ENCODE measurements at places on chromosomes 1 and 21.

DNA sequence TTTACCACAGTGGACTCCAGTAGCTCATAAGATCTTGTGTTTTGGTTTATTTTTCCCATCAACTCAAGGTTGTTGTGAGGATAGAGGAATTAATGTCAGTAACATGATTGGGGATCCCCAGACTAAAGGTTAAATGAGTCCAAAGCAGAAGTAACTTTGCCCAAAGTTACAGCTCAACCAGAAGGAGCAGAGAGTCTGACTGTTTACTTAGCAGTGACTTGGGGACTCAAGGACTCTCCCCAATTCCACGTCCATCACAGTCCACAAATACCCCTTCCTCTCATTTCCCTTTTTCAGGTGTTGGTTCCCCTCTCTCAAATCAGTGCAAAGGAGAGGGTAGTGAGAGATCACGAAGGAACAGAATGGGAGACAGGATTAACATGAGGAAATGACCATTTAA, 4.0 kb upstream of the ETV3 start:
- no peak overlapping the region for H3K4me3 ChIP-seq
- H3K4me1 ChIP-seq = peaks cover 19% of the 10 kb centered on the region
- DNase-seq = no peak
- no peaks in the 10 kb centered on the region for H3K36me3 ChIP-seq
- peaks cover 16% of the 10 kb centered on the region for H3K27me3 ChIP-seq

DNA sequence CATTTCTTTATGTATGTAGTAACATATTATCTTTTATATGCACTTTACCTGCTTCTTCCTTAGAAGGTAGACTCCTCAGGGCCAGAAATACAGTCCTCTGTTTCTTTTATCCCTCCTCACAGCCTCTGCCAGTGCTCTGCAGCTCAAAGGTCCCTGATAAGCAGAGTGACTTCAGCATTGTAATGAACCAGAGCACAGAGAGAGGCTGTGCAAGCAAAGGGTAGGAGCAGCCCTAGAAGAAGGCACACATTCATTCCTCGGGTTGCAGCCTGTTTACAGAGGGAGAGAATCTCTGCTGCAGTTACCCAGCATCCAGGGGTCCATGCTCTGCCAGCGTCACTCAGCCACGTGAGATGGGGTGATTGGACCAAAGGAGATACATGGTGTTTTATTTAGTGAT, 101.1 kb downstream of the RHOU start:
- DNase-seq = no peak
- H3K4me1 ChIP-seq = no peaks in the 10 kb centered on the region
- no peak overlapping the region for H3K27ac ChIP-seq
- no peak overlapping the region for H3K4me3 ChIP-seq

GRCh38 chr1:108595507-108595906, 35.6 kb downstream of the EEIG2 start:
- peaks cover 23% of the 10 kb centered on the region for H3K4me1 ChIP-seq
- no peak overlapping the region for H3K27ac ChIP-seq
- no peaks in the 10 kb centered on the region for H3K27me3 ChIP-seq
- no peak overlapping the region for H3K4me3 ChIP-seq
- DNase-seq = no peak

GRCh38 chr1:24179251-24179840, 7.7 kb downstream of the IFNLR1 start:
- H3K36me3 ChIP-seq = no peaks in the 10 kb centered on the region
- H3K4me1 ChIP-seq = no peaks in the 10 kb centered on the region
- H3K4me3 ChIP-seq = no peak overlapping the region
- H3K27ac ChIP-seq = no peak overlapping the region
- no peak for DNase-seq

DNA sequence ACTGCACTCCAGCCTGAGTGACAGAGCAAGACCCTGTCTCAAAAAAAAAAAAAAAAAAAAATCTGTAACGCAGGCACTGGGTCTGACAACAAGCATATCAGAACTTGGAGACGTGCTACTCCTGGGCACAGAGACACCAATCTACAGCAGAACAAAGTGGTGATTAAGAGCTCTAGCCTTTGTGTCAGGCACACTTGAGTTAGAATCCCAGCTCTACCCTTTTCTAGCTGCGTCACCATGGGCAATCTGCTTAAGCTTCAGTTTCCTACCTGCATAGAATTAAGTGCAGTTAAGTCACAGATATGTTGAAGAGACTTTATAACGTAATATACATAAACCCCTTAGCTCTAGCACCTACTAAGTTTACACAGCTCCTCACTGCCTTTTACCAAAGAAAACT, 3.4 kb upstream of the CDCA8 start:
- H3K4me1 ChIP-seq = peaks cover 42% of the 10 kb centered on the region
- H3K27ac ChIP-seq = peak overlapping the region; percentile 70
- H3K36me3 ChIP-seq = peaks cover 21% of the 10 kb centered on the region
- peak overlapping the region; percentile 94 for H3K4me3 ChIP-seq

DNA sequence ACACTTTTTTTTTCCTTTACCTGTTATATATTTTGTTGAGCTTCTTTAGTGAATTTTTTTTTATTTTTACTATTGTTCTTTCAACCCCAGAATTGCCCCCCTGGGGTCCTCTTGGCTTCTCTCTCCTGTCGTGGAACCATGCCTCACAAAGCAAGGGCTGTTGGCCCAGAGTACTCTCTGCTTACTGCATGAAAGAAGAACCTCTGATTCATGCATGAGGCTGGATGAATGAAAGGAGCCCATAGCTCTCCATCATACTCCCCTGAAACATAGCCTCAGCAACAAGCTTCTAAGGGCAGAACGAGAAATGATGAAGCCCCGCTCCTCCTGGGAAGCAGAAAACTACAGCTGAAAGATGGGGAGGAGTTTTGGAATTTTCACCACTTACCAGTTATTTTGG, 1441.0 kb downstream of the BRINP3 start:
- no peak overlapping the region for H3K27ac ChIP-seq
- no peaks in the 10 kb centered on the region for H3K36me3 ChIP-seq
- DNase-seq = no peak
- H3K27me3 ChIP-seq = no peaks in the 10 kb centered on the region
- no peak overlapping the region for H3K4me3 ChIP-seq

GRCh38 chr1:183101841-183102276, 78.6 kb downstream of the LAMC1 start:
- no peak for DNase-seq
- no peaks in the 10 kb centered on the region for H3K36me3 ChIP-seq
- no peak overlapping the region for H3K4me3 ChIP-seq
- no peaks in the 10 kb centered on the region for H3K27me3 ChIP-seq
- no peak overlapping the region for H3K27ac ChIP-seq

GRCh38 chr1:14765773-14766172, 167.3 kb downstream of the KAZN start:
- no peak for DNase-seq
- H3K27me3 ChIP-seq = peaks cover 28% of the 10 kb centered on the region
- no peaks in the 10 kb centered on the region for H3K36me3 ChIP-seq
- no peaks in the 10 kb centered on the region for H3K4me1 ChIP-seq

DNA sequence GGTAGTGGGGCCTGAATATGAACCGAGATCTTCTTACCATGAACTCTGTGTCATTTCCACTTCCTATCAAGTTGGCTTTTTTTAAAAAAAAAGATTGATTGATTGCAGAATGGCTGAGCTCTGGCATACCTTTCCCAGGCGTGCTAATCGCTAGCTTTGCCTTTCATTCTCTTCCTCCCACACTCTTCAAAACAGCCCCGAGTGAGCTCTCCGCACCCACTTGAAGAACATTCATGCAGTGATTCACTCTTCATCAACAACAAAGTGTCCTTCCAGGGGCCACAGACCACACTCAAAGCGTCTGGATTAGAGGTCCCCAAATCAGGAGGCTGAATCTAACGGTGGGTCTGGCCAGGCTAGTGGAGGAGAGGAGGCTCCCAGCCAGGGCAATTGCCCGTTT, 96.3 kb upstream of the GALNT2 start:
- no peaks in the 10 kb centered on the region for H3K4me1 ChIP-seq
- no peak overlapping the region for H3K27ac ChIP-seq
- H3K36me3 ChIP-seq = no peaks in the 10 kb centered on the region
- peaks cover 9% of the 10 kb centered on the region for H3K27me3 ChIP-seq
- DNase-seq = no peak

- DNase-seq = no peak
- no peak overlapping the region for H3K4me3 ChIP-seq
- peaks cover 12% of the 10 kb centered on the region for H3K4me1 ChIP-seq
- no peak overlapping the region for H3K27ac ChIP-seq
- no peaks in the 10 kb centered on the region for H3K36me3 ChIP-seq
Observed at GRCh38 chr1:194047921-194048320, 861.5 kb upstream of the B3GALT2 start.

DNA sequence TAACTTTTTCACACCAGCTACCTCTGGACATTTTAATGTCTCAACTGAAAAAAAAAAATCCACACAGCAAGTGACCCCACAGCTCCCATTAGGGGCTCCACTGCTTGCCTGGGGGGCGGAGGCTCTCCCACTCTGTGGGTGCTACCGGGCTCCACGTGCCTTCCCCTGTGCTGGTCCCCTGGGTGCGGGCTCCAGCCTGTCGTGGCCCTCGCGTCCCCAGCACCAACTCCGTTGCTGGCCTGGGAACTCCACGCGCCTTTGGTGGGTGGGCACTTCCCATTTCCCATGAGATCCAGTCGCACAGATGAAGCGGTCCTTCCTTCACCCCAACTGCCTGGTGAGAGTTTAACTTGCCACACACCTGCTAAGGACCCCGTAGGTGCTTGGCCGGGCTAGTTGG, 27.1 kb upstream of the GPR153 start:
- peak overlapping the region; percentile 87 for H3K27ac ChIP-seq
- H3K4me3 ChIP-seq = no peak overlapping the region
- DNase-seq = no peak
- peaks cover 39% of the 10 kb centered on the region for H3K4me1 ChIP-seq
- no peaks in the 10 kb centered on the region for H3K36me3 ChIP-seq

DNA sequence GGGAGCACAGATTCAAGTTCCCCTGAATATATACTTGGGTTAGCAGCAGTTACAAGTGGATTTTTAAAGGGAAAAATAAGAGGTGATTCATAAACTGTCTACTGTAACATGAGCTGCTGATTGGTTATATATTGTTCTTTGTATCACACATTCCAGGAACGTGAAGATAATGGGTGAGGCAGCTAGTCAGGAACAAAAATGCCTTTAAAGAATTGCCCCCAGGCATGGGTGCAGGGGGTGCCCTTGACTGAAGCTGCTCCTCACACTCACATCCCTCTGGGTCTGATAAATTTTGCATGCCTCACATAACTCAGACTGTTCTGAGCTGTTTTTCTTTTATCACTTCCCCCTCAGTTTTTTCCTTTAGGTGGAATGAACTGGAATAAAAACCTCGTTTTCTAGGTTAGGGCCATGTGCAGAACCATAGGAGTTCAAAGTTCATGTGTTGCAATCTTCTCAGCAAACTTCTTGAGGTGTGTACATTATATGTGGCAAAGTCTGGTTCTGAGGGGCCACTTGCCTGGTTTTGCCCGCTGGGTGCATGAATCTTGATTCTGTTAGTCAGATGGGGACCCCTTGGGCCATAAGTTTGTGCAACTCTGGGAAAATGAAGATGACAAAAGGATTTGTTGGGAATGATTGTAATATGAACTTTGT, 21.1 kb downstream of the TBX19 start:
- no peak overlapping the region for H3K4me3 ChIP-seq
- no peaks in the 10 kb centered on the region for H3K4me1 ChIP-seq
- peaks cover 33% of the 10 kb centered on the region for H3K36me3 ChIP-seq
- H3K27me3 ChIP-seq = no peaks in the 10 kb centered on the region
- no peak overlapping the region for H3K27ac ChIP-seq

DNA sequence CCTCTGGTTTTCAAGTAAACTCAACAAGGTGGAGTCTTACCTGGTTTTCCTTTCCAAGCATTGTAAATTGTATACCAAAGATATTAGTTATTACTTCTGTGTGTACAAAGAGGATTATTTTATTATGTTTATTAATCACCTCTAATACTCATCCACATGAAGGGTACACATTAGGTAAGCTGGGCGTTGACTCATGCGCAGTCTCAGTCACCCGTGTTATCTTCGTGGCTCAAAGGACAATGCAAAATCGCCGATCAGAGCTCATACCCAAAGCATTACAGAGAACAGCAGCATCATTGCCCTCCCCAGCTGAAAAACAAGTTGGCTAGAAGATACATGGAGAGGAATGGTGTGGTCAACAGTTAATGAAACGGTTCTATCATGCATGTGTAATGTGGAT, 148.7 kb downstream of the NR5A2 start:
- no peaks in the 10 kb centered on the region for H3K27me3 ChIP-seq
- H3K4me3 ChIP-seq = no peak overlapping the region
- no peak for DNase-seq

DNA sequence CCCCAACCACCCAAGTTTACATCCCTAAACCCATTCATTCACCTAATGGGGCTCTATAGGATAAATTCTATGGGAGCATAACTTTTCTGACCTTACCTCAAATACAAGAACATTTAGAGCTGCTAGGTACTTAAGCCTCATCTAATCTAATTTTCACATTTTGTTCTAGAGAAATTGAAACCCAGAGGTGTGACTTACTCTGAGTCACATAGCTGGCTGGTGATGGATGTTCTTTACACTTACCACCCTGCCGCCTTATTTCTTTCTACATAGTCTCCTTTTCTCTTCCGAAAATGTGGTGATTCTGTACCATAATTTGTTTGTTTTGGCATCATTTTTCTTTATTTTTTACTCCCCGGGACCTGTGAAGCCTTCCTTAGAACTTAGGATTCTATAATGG, 20.3 kb downstream of the TIPRL start:
- H3K36me3 ChIP-seq = peaks cover 26% of the 10 kb centered on the region
- no peaks in the 10 kb centered on the region for H3K4me1 ChIP-seq
- no peak overlapping the region for H3K4me3 ChIP-seq
- H3K27ac ChIP-seq = no peak overlapping the region
- DNase-seq = no peak

DNA sequence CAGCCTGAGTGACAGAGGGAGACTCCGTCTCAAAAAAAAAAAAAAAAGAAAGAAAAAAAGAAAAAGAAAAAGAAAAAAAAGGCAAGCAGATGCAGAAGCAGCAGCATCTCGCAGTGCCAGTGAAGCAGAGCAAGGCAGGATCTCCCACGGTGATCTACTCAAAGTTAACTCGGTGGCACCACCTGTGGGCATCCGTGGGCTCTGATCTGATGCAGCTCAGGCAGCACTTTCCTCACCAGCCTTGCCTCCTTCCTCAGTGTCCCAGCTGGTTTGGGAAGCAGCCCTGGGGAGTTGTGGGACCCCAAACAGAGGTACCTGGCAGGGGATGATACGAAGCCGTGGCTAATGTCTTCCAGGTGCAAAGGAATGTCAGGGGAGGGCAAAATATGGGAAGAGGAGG, 104.3 kb upstream of the KRTAP19-8 start:
- H3K36me3 ChIP-seq = peaks cover 30% of the 10 kb centered on the region
- H3K27me3 ChIP-seq = no peaks in the 10 kb centered on the region
- no peak for DNase-seq
- H3K4me1 ChIP-seq = no peaks in the 10 kb centered on the region

GRCh38 chr1:184298440-184299405, 88.1 kb upstream of the C1orf21 start:
- no peaks in the 10 kb centered on the region for H3K36me3 ChIP-seq
- no peaks in the 10 kb centered on the region for H3K27me3 ChIP-seq
- no peak overlapping the region for H3K4me3 ChIP-seq
- no peak overlapping the region for H3K27ac ChIP-seq
